ENCODE measurements at places on chromosomes 2 and 18. TPM values are rescaled to one million over a fixed set of nuclear protein-coding genes. Genes with fewer than 3 reads are reported as not detected.

Gene FARSB
- total RNA-seq: 44.4 TPM

Gene SRD5A2
- total RNA-seq: 0.02 TPM

Gene ABHD1
- total RNA-seq: 0.50 TPM

Gene HOXD4
- total RNA-seq: 0.38 TPM

Gene CYP27A1
- total RNA-seq: 0.18 TPM

Gene MC5R
- total RNA-seq: not detected

Gene MBP
- total RNA-seq: 21.3 TPM

Gene UGT1A4
- total RNA-seq: 0.07 TPM

Gene CAPN14
- total RNA-seq: not detected

Gene ST6GAL2
- total RNA-seq: 12.8 TPM

Gene GDF7
- total RNA-seq: 0.15 TPM

Gene SNED1
- total RNA-seq: 1.4 TPM

Gene TXNDC9
- total RNA-seq: 40.1 TPM

Gene MC4R
- not detected for total RNA-seq

Gene EPB41L3
- 0.41 TPM for total RNA-seq
